ENCODE measurements at places on chromosomes 16 and 17. TPM values are rescaled to one million over a fixed set of nuclear protein-coding genes. Genes with fewer than 3 reads are reported as not detected.

Gene TMEM114
- total RNA-seq, result not detected

Gene NPB
- not detected for total RNA-seq

Gene ABCA6
- 0.30 TPM for total RNA-seq

- H3K4me1 ChIP-seq, result peaks cover 3% of the 10 kb centered on the region
- H3K27ac ChIP-seq, result no peak overlapping the region
- no peak overlapping the region for H3K4me3 ChIP-seq
- DNase-seq, result no peak
- H3K27me3 ChIP-seq, result no peaks in the 10 kb centered on the region
Measured at GRCh38 chr17:17098551-17099179, 56.4 kb downstream of the MPRIP start.

GRCh38 chr17:56481659-56482058 lies 111.8 kb upstream of the NOG start:
- H3K36me3 ChIP-seq, result no peaks in the 10 kb centered on the region
- H3K4me3 ChIP-seq, result no peak overlapping the region
- no peaks in the 10 kb centered on the region for H3K4me1 ChIP-seq
- peaks cover 15% of the 10 kb centered on the region for H3K27me3 ChIP-seq
- no peak overlapping the region for H3K27ac ChIP-seq

DNA sequence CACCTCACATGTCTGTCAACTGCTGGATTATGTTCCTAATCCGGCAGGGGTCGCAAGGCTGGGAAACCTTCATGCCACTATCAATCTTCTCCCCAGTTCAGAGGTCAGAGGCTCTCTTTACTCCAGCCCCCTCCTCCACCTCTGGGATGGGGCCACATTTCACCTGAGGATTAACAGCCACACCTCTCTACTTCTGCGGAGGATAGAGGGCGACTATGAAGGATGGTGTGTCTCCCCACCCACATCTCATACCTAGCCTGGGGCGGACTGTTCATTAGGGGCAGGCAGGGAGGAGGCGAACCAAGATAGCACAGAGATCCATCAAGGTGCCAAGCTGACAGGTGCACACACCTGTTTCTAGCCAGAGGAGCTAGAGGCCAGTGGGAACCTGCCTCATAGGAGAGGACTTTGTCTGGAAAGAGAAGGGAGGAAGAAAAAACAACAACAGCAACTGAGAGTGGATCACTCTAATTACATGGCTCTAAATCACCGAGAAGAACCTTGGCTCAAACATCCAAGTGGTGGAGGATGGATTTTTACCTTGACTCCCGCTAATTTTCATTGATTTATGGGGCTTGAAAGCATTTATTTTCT lies 41.9 kb upstream of the SKAP1 start:
- H3K4me1 ChIP-seq, result peaks cover 11% of the 10 kb centered on the region
- H3K36me3 ChIP-seq, result no peaks in the 10 kb centered on the region
- no peak for DNase-seq
- H3K27ac ChIP-seq, result peak overlapping the region; percentile 44
- peaks cover 12% of the 10 kb centered on the region for H3K27me3 ChIP-seq

Measured in activated CD4-positive, alpha-beta memory T cell treated with anti-CD3 and anti-CD28 coated beads, Interleukin-2, amount 10 ng/mL, durations not matched to agents 7 days and 5 days (primary cell).